Right hindlimb (tissue), 1 donor: ENCODE measurements at places on chromosomes 2 and 18.
A peak's percentile ranks its signal among the peaks of the same experiment; 100 is the strongest.

- no peak for DNase-seq
Measured at GRCh38 chr2:223647258-223647952, 45.2 kb upstream of the SCG2 start.

GRCh38 chr2:65158557-65158956 lies 28.7 kb upstream of the RAB1A start:
- DNase-seq = no peak

DNA sequence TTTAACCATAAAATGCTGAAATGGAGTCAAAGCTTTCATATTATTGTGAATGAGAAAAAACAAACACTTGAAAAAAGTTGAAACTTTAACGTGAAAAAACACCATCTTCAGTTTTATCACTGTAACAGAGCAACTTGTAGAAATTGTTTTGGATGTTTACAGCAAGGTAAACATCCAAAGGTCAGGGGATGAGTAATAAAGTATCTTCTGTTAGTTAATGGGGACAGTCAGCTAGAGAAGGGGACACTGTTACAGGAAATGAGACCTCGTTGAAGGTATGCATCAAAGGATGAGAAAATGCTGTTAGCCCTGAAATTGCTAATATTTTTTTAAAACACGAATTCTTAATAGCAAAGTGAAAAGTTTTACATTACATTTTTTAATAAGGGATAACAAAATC lies 2.9 kb downstream of the RHBDD1 start:
- no peak for DNase-seq

DNA sequence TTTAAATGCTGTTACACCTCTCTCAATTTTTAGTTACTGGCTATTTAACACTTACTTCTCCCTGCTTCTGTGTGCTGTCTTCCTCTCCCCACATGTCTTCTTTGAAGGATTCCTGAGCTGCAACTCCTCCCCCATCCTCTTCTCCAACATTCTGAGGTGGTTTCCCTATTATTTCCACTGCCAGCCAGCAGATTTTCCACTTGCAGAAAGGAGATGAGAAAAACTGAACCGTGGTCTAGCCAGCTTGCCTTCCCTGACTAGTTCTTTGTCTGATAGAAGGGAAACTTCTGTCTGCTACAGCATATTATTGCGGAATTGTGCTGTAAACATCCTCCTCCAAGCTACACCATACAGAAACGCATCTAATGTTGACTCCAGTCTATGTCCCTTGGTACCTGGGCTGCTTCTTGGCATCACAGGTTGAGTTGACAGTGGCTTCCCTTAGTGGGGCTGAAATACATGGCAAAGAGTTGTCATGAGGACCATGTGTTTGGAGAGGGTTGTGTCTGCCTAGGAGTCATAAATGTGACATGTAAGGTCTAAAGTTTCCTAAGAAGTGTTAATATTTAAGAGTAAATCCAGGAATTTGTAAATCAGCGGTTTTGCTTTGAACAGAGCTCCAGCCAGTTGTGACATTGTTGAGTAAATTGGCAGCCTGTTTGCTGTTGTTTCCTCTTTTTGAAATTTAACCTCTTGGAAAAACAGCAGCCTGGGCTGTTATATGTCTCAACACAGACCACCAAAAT lies 68.3 kb upstream of the RND3 start:
- peak; percentile 31 for DNase-seq

DNA sequence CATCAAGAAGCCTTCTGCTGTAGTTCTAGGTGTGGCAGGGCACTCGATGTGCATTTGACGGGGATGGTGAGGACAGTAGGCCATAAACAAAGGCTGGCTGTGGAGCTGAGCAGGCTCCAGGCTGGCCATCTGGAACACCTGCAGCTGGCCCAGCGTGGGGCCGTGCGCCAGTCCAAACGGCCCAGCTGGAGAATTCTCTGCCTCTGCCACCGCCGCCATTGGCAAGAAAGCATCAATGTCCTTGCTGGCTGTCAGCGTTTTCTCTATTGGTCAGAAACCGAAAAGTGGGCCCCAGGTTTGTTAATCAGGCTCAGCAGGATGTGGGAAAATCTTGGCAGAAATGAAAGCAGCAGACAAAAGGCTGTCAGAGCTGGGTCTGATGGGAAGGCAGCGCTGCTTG lies 24.0 kb upstream of the CTIF start:
- DNase-seq = no peak

DNA sequence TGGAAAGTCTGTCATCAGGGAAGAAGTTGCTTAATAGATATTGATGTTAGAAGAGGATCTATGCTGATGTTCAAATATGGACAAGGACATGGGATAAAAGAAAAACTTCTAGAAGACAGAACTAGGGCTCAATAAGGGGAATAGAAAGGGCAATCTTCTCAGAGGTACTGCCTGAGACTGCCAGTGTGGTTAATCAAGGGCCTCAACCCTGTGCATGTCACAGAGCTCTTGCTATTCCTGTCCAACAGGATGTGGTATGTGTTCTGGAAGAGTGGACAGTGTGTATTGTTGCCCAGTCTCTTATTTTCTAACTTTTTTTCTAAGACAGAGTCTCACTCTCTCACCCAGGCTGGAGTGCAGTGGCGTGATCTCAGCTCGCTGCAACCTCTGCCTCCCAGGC lies 27.8 kb upstream of the RNF125 start:
- DNase-seq = no peak

DNA sequence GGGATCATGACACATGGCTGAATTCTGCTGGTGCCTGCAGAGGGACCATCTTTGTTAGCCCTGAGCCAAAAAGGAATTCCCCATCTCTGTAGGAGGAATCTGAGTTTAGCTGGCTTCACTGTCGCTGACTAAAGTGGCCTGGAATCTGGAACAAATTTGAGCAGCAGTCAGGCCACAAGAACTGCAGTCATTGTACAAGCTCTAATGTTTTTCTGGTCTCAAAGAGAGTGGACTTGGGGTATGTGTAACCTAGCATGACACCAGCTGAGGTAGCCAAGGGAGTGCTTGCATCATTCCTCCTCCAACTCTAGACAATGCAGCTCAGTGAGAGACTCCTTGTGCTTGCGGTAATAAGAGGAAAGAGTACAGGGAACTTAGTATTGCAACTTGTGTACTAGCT lies 539.1 kb upstream of the LRRTM4 start:
- DNase-seq = no peak

DNA sequence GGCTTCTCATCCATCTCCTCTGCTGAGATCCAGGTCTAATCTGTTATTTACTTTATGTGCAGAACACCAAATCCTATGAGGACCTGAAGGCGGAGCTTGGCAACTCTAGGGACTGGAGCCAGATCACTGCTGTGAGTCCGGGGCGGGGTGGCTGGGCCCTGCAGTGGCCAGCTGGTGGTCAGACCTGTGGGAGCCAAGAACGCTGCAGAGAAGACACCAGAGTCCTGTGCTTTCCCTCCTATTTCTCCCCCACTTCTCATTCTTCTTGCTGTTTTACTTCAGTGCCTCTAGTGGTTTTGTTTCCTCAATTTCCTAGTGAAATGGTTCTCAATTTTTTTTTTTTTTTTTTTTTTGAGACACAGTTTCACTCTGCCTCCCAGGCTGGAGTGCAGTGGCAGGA lies 19.7 kb downstream of the VIL1 start:
- no peak for DNase-seq

GRCh38 chr18:76981396-76981968 lies 151.1 kb downstream of the MBP start:
- DNase-seq = peak; percentile 24

GRCh38 chr2:10221976-10222870 lies 80.5 kb upstream of the HPCAL1 start:
- DNase-seq = no peak

DNA sequence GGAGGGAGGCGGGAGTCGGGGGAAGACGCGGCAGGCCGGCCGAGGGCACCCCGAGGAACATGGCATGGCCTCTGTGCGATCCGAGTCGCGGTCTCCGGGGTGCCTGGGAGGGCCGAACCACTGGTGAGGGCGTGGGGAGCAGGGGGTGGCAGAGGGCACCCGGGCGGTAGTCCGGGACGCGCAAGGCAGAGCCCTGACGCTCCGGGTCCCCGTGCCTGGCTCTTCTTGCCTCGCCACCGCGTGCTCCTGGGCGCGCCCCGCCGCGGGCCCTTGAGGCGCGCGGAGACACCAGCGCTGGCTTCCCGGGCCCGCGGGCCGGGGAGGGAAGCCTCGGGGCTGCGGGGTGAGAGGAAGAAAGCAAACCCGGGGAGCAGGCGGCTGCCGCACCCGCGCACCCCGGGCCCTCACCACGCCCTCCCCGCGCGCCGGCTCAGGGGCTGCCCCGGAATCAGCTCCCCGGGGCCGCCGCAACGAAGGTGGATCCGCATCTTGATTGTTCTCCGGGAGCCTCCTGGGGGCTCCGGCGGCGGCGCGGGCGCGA lies 4.3 kb downstream of the SOX11 start:
- DNase-seq = peak; percentile 66

- no peak for DNase-seq
Measured at GRCh38 chr18:77068321-77069312, 64.0 kb downstream of the MBP start.

GRCh38 chr18:53911200-53911599 lies 313.3 kb downstream of the MBD2 start:
- DNase-seq = no peak
